ENCODE measurements at places on chromosomes 12 and 14.

DNA sequence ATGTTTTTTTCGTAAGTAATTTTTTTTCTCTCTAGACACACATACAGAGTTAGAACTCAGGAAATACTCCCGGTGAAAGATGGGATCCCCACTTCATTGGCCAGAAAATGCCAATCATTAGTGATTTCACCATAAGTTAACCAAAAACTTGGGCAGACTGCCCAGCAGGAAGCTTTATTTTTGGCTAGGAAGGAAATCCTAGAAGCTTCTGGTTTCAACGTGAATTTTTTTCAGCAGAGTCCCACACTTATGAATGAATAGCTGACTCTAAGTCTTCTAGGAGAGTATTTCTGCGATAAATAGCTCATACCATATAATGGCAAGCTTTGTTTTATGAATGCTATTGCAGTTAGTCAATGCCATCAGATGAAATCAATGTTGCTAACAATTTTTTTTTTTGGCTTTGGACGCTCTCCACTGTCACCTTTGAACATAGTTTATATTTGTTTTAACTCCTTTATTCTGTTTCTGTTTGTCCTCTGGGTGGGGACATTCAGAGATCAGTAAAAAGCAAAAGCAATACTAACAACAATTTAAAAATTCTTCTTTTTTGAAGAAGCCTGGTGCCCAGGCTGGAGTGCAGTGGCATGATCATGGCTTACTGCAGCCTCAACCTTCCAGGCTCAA is 9.5 kb downstream of the PPP1CC start:
- DNase-seq = no peak

DNA sequence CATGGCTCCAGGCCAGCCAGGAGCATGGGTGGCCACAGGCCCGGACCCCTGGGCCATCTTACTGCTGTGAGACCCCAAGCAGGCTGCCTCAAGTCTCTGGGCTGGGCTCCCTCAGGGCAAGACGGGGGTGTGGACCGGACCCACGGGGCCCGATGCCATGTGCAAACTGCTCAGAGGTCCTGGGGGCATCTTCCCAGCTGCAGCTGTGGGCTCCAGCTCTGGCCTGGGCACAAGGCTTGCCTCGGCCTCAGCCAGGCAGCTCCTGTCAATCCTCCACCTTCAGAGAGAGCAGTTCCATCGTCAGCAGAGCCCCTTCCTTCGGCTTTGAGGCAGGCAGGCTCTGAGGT is 12.4 kb upstream of the GPR132 start:
- no peak for DNase-seq

GRCh38 chr14:62329427-62329826 is 567.2 kb downstream of the SNAPC1 start:
- DNase-seq = no peak

DNA sequence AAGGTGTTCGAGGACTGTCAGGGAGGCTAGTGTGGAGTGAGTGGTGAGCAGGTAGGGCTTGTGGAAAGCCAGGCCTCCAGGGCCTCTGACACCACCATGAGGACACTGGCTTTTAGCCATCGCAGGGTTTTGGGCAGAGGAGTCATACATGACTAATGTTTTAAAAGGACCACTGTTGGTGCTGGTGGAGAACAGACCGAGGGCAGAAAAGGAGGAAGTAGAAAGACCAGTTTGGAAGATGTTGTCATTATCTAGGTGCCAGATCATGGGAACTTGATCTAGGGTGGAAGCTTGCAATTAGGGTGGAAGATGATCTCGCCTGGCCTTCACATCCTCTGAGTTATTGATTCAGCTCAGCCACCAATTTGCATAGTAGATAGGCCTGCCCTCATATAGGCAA is 144.2 kb downstream of the C12orf75 start:
- no peak for DNase-seq

DNA sequence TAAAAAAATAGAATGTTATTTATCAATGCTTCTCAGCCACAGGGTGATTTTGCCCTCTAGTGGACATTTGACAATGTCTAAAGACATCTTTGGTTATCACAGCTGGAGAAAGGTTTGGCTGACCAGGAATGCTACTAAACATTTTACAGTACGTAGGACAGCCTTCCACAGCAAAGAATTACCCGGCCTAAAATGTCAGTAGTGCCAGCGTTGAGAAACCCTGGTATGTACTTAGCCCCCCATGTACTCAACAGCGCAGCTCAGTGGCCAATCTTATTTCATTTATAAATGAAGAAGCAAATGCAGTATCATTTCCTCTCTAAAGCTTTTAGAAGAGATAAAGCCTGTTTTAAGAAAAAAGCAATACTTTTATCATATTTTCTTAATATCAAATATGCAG is 5.8 kb downstream of the MARK3 start:
- DNase-seq = no peak

DNA sequence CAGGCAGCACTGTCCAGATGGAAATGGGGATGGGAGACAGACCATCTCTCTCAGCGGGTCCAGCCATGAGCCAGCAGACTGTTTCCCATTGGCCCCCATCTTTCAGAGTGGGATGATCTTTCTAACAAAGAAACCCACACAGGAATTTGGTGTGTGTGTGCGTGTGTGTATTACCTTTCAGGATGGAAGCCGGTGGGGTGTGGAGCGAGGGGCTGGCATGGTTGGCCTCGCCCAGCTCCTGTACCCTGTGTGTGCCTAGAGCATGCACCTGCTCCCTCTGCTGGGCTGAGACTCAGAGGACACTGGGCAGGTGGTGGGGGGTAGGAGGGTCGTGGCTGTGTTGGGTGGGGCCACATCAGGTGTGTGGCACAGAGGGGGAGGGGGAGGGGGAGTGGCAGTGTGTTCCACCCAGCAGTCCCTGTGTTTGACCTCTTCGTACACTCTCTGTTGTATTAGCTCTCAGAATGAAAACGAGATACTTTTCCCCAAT is 33.0 kb upstream of the TSPAN9 start:
- no peak for DNase-seq

Measured in ureter (tissue), 1 donor.